B cell (primary cell): ENCODE measurements at places on chromosomes 3 and 15. TPM values are rescaled to one million over a fixed set of nuclear protein-coding genes. Genes with fewer than 3 reads are reported as not detected.

MCTP2 gene
- 64.8 and 68.5 TPM in 2 replicates for total RNA-seq

BTLA gene
- 91.6 and 101 TPM in 2 replicates for total RNA-seq

CELSR3 gene
- total RNA-seq, result 2.5 and 2.8 TPM in 2 replicates

FBXW12 gene
- total RNA-seq, result not detected in 2 replicates

CADM2 gene
- total RNA-seq, result 0.10 TPM in 1 of 2 replicates, not detected in the other

HES1 gene
- total RNA-seq, result 2.4 and 3.6 TPM in 2 replicates

MYRIP gene
- total RNA-seq, result 0.10 TPM in 1 of 2 replicates, not detected in the other

CPA3 gene
- not detected in 2 replicates for total RNA-seq

UBE3A gene
- total RNA-seq, result 134 and 135 TPM in 2 replicates

ANKUB1 gene
- not detected in 2 replicates for total RNA-seq

GRCh38 chr3:159528251-159528895 lies 460.3 kb upstream of the IL12A start:
- no peak for DNase-seq
- H3K4me3 ChIP-seq, result no peak overlapping the region
- H3K36me3 ChIP-seq, result no peaks in the 10 kb centered on the region
- no peaks in the 10 kb centered on the region for H3K27me3 ChIP-seq

GRCh38 chr15:31150732-31151231 lies 49.3 kb upstream of the TRPM1 start:
- H3K4me3 ChIP-seq, result no peak overlapping the region
- H3K27ac ChIP-seq, result no peak overlapping the region
- H3K27me3 ChIP-seq, result no peaks in the 10 kb centered on the region
- H3K4me1 ChIP-seq, result no peaks in the 10 kb centered on the region
- H3K36me3 ChIP-seq, result no peaks in the 10 kb centered on the region
- DNase-seq, result no peak

DNA sequence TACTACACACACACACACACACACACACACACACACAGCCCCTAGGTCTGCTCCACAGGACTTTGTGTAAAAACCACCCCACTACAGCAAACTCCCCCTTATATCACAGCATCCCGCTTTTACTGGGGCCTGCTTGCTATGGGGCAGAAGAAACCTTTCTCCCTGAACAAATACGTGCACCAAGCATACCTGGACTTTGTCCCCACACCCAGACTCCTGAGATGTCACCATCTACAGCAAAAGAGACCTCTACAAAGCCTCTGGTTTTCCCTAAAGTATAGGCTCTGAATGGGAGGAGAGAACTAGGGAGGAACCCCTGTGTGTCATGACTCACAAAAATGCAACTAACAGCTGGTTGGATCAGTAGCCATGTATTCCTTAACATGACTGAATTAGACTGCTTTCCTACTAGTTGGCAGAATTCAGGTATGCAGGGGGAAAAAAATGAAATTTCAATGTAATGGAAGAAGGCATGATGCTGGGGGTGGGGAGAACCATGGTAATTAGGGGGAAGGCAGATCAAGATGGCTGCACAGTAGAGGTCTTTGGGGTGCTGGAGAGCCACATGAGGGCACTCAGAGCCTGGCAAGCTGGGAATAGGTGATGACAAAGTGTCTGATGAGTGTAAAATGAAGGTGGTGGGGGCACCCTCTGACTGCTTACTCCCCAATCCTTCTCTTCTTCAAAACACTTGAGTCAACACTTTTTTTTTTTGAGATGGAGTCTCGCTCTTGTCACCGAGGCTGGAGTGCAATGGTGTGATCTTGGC lies 45.9 kb downstream of the DAPK2 start:
- no peaks in the 10 kb centered on the region for H3K4me1 ChIP-seq
- no peak for DNase-seq
- no peaks in the 10 kb centered on the region for H3K36me3 ChIP-seq

DNA sequence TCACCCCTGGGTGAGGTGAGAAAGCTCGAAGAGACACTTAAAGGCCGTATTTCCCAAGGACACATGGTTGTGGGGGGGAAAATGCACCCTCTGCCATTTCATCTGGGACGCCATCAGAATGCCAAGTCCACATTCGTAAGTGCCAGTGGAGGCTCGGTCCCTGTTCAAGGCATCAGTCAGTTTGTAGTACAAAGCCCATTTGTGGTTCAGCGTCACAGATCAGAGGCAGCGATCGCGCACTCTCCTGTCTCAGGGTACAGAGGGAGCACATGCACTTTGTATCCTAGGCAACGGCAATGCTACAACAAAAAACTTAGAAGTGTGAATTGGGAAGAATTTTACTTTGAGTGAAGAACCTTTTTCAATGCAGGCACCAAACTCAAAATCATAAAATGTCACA lies 27.2 kb downstream of the SEMA6D start:
- no peak for DNase-seq
- no peaks in the 10 kb centered on the region for H3K27me3 ChIP-seq
- no peak overlapping the region for H3K27ac ChIP-seq
- no peak overlapping the region for H3K4me3 ChIP-seq
- no peaks in the 10 kb centered on the region for H3K36me3 ChIP-seq
- no peaks in the 10 kb centered on the region for H3K4me1 ChIP-seq

GRCh38 chr3:170572665-170573253 lies 13.1 kb downstream of the SLC7A14 start:
- no peak overlapping the region for H3K4me3 ChIP-seq
- DNase-seq, result no peak
- no peaks in the 10 kb centered on the region for H3K27me3 ChIP-seq
- H3K36me3 ChIP-seq, result no peaks in the 10 kb centered on the region
- H3K27ac ChIP-seq, result no peak overlapping the region

DNA sequence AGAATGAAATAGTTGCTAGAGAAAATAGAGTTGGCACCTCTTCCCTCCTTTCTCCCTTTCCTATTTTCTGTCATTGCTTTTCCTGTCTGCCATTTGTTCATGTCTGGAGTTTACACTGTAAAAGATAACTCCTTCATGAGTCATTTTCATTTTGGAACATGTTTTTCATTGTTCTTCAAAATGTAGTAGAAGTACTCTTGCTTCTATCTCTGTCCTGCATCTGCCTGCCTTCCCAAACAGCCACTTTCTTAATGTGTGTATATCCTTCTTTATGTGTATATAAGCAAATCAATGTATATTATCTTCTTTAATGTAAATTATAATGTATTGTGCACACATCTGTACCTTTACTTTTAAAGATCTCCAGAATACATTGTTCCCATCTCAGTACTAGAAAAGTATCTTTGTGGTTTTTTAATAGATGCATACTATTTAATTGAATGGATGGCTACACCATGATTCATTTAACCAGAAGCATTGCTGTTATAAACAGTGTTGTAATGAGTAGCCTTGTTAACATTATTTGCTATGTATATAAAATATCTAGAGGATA lies 41.1 kb downstream of the TSC22D2 start:
- H3K27ac ChIP-seq, result no peak overlapping the region
- no peak for DNase-seq
- peaks cover 5% of the 10 kb centered on the region for H3K36me3 ChIP-seq
- no peak overlapping the region for H3K4me3 ChIP-seq
- H3K4me1 ChIP-seq, result no peaks in the 10 kb centered on the region

DNA sequence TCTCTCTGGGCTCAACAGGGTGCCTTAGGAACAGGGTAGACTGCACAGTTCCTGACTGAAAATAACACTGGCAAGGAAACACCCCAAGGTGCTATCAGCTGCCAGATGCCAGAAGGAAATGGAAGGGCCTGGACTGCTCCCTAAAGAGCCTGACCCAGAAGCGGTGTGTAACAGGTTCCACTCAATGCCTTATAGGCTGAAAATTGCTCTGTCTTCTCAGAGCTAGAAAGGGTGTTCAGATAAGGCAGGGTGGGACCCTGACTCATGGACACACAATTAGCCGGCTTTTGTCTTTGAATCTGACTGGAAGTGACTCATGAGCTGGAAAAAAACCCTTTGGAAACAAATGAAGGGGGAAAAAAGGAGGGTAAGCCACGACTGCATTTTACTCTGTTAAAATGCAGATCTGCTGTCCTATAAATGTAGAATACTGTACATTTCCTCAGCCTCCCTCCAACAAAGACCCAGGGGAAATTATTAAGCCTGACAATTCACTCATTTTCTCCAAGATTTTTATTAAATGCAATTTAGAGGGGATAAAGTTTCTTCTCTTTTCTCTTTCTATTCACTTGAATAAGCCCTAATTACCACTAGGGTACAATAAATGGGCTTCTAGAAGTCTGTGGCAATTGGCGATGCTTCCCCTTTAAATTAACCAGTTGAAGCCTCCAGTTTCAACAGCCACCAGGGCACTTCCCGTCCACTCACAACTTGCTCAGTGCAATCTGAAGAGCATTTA lies 160.2 kb upstream of the TBL1XR1 start:
- DNase-seq, result peak; percentile 45
- no peaks in the 10 kb centered on the region for H3K36me3 ChIP-seq
- H3K27ac ChIP-seq, result peak overlapping the region; percentile 90
- H3K27me3 ChIP-seq, result no peaks in the 10 kb centered on the region

GRCh38 chr3:128994581-128995546 lies 988 bp upstream of the CFAP92 start:
- peaks cover 42% of the 10 kb centered on the region for H3K27me3 ChIP-seq
- peak overlapping the region; percentile 19 for H3K4me3 ChIP-seq
- H3K4me1 ChIP-seq, result peaks cover 20% of the 10 kb centered on the region
- H3K27ac ChIP-seq, result no peak overlapping the region
- DNase-seq, result no peak

DNA sequence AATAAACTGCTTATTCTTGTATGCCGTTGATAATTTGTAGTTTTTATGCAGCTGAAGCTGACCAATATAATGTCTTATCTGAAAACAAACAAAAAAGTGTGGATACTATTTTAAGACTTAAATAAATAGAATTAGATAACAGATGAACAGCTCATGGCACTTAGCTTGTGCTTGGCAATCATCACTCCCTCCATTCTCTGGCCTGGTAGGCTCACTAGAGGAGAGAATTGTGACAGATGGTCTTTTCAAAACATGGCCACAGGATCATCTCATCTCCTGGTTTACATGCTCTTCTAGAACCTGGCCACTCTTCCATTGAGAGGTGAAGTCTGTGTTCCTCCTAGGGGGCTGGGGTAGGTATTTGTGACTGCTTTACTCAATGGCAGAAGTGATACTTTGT lies 58.4 kb upstream of the RBP1 start:
- DNase-seq, result no peak
- no peak overlapping the region for H3K27ac ChIP-seq
- H3K27me3 ChIP-seq, result no peaks in the 10 kb centered on the region

DNA sequence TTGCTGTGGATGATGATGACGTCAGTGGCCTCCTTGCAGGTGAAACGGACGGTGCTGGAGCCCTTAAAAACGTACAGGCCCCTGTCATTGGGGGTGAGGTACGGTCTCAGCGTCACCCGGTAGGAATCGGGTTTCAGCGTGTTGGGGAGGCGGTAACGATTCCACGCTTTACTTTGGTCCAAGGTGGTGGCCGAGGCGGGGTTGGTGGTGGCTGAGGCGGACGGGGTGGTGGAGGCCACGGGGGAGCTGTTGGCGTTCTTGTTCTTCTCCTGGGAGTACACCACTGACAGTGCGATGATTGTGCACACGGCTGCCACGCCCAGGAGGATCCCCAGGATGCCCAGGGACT lies 8.5 kb downstream of the ANPEP start:
- no peak for DNase-seq
- H3K27ac ChIP-seq, result no peak overlapping the region
- no peaks in the 10 kb centered on the region for H3K27me3 ChIP-seq
- H3K4me3 ChIP-seq, result no peak overlapping the region
- H3K36me3 ChIP-seq, result no peaks in the 10 kb centered on the region

GRCh38 chr15:35308802-35309201 lies 223.7 kb upstream of the NANOGP8 start:
- H3K27me3 ChIP-seq, result no peaks in the 10 kb centered on the region
- DNase-seq, result no peak
- H3K27ac ChIP-seq, result no peak overlapping the region
- H3K4me1 ChIP-seq, result no peaks in the 10 kb centered on the region

- no peak for DNase-seq
- H3K27me3 ChIP-seq, result peaks cover 2% of the 10 kb centered on the region
- no peak overlapping the region for H3K27ac ChIP-seq
- no peaks in the 10 kb centered on the region for H3K4me1 ChIP-seq
- H3K36me3 ChIP-seq, result no peaks in the 10 kb centered on the region
These were observed 134.8 kb upstream of the ABI3BP start for GRCh38 chr3:101128001-101128400.

DNA sequence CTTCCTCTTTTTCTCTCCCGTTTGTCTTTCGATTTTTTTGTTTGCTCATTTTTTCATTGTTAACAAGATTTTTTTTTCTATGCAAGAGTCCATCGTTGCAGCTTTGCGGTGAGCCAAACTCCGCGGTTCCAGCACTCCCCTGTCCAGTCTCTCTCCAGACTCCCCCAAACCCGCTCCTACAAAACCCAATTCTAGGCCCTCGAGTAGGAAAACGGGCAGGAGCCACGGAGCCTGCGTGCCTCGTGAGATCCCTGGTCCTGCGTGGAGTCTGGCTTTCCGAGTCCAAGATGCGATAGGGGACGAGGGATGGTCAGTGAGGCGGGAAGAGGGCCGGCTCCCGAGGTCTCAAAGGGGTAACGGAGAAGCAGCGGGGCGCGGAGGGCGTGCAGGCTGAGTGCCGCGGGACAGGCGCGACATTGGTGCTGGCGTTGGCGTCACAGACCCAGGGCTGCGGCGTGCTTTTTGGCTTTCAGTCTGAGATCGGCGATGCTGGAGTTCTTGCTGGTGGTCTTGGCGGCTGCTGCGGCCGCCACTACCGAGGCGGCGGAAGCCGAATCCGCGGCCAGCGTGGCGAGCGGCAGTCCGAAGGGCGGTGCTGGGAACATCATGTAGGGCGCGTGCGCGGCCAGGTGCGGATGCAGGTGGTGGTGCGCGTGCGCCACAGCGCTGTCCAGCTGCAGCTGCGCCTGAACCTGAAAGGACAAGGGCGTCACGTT lies 8.5 kb downstream of the SHOX2 start:
- H3K27me3 ChIP-seq, result peaks cover 63% of the 10 kb centered on the region
- H3K4me3 ChIP-seq, result peak overlapping the region; percentile 79
- H3K4me1 ChIP-seq, result peaks cover 32% of the 10 kb centered on the region
- peak; percentile 90 for DNase-seq

GRCh38 chr3:154040283-154040682 lies 80.9 kb upstream of the ARHGEF26 start:
- no peaks in the 10 kb centered on the region for H3K27me3 ChIP-seq
- no peaks in the 10 kb centered on the region for H3K36me3 ChIP-seq
- H3K4me3 ChIP-seq, result no peak overlapping the region
- H3K4me1 ChIP-seq, result no peaks in the 10 kb centered on the region
- DNase-seq, result no peak

DNA sequence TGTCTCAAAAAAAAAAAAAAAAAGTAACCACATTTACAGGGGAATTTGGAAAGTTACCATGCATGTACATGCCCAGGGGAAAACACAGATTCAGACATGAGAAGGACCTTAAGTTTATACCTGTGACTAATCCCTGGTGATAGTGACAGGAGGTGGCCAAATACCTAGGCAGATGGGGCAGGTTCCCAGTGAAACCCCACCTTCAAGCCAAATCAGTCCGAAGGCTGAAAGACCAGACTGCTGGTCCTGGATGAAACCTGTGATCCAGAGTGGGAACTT lies 15.8 kb downstream of the SPCS1 start:
- H3K36me3 ChIP-seq, result no peaks in the 10 kb centered on the region
- peaks cover 6% of the 10 kb centered on the region for H3K4me1 ChIP-seq
- H3K27ac ChIP-seq, result no peak overlapping the region
- H3K4me3 ChIP-seq, result no peak overlapping the region
- no peak for DNase-seq
